ENCODE measurements at places on chromosomes 16 and 17. TPM values are rescaled to one million over a fixed set of nuclear protein-coding genes. Genes with fewer than 3 reads are reported as not detected.

- DNase-seq = no peak
Observed at GRCh38 chr16:57846078-57846697, 43.9 kb upstream of the KIFC3 start.

GRCh38 chr17:74513987-74514631, 17.2 kb downstream of the CD300LB start:
- DNase-seq = peak; percentile 60

- peak; percentile 63 for DNase-seq
Observed at GRCh38 chr16:84084570-84085270, 32.0 kb downstream of the MBTPS1 start.

- no peak for DNase-seq
Observed at GRCh38 chr16:2821487-2822157, 4.6 kb downstream of the PRSS21 start.

- no peak for DNase-seq
Observed at GRCh38 chr16:59170099-59170712, 436.1 kb upstream of the GOT2 start.

GRCh38 chr16:168424-168823, 2.6 kb downstream of the HBM start:
- no peak for DNase-seq

DNA sequence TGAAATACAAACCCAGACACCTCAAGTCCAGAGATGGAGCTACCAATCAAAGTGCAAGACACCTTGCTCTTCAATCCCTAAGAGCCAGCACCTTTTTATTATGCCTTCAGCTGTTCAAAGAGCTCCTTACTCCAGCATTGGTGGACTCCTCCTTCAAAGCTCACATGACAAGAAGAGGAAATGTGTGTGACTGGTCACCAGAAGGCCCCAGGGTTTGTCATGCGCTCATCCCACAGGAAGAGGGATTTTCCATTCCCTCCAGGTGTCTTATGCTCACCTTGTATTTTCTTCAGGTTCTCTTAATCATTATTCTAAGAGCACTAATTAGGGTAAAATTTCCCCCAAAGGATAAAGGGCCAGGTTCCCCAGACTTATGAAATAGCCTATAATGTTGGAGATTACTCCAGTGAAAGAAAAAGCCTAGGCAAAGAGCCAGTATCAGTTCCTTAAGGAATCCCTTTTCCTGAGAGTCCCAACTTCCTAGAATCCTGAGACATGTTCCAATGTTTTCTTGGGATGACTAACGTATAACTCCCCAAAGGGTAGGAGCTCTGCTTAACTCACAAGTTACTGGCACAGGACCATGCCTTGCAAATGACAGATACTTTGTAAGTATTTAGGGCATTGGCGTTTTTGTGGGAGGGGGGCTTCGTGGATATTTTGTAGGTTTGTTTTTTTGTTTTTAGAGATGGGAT, 56.9 kb upstream of the SOX9 start:
- DNase-seq = no peak

DNA sequence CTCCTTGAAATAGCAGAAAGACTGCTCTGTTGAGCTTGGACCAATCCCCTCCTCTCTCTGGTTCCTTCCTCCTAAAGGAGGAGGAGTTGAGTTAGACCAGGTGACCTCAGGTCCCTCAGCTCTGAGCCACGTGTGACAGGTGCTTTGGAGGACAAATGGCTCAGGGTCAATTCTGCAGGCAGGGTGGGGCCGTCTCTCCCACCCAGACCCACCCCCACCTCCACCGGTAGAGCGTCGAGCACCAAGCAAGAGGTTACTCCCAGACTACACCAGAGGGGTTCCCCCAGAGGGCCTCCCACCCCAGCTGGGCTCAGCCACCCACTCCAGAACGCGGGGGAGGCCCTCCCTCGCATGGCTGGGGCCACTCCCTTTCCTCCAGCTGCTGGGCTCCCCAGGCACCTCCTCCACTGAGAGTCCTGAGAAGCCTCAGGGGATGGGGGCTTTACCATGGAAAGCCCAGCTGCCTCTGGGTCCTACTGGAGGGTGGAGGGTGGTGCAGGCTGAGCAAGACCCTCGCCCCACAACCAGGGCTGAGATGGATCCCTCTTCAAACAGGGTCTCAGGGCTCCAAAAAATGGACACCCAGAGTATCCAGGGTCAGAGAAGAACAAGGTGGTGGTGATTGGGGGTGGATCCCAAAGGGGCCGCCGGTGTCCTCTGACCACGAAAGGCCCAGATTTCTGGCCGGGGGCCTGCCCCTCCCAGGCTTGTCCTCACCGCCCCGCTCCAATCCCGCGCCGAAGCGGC, 7.6 kb downstream of the MYO1C start:
- DNase-seq = peak; percentile 61

- no peak for DNase-seq
Observed at GRCh38 chr17:8018436-8018835, 16.0 kb downstream of the GUCY2D start.

GRCh38 chr16:85173146-85173980, 61.1 kb upstream of the CIBAR2 start:
- DNase-seq = no peak

- DNase-seq = no peak
Observed at GRCh38 chr17:41906465-41907184, 12.1 kb downstream of the ACLY start.

GRCh38 chr17:15255713-15256454, 9.2 kb downstream of the PMP22 start:
- DNase-seq = no peak

GRCh38 chr17:70375406-70375805, 206.1 kb downstream of the KCNJ2 start:
- DNase-seq = no peak

DNA sequence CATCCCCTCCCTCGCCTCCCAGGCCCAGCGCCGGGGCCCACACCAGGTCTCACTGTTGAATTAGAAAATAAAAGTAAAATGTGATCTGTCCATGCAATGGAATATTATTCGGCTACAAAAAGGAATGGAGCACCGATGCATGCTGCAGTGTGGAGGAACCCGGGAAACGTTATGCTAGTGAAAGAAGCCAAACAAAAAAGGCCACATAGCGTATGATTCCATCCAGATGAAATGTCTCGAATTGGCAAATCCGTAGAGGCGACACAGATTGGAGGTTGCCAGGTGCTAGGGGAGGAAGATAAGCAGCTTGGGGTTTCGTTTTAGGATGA, 972 bp upstream of the ADCY9 start:
- no peak for DNase-seq

DNA sequence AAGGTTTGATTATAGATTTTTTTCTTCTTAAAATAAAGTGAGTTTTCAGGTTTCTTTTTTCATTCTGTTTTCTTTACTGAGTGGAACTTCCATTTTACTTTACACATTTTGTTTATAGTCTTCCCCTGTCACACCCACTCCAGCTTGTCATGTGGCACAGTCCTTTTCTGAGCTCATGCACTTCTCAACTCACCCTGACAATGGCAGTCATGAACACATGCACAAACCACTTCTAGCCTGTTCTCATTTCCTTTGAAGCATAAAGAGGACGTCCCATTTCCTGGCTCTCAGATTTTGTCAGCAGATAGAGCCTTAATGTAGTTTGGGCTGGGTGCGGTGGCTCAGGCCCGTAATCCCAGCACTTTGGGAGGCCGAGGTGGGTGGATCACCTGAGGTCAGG, 168.0 kb downstream of the AHSP start:
- DNase-seq = peak; percentile 35

DNA sequence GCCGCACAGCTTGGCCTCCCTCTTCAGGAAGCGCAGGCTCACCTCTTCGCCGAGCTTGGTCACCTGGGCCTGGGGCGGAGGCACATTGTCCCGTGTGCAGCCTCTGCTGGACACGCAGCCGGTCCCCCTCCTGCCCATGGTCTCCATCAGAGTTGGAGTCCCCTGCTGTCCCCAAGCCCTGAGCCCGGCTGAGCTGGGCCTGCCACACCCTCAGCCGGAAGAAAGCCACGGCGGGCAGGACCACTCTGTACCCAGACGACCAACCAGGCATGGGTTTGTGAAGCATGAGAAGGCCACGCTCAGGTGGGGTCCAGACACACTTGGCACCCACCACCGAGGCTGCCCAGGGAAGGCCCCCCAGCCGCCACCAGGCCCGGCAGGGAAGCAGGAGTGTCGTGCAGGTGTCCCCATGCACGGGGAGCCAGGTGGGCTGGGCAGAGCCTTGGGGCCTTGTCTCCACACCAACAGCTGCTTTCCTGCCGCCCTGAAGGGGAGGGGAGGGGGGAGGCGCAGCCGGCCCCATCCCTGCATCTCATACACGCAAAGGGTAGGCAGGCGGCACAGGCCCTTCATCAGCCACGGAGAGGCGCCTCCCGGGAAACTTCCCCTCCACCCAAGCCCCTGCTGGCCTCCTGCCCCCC, 5.2 kb downstream of the CCDC154 start:
- DNase-seq = no peak

DNA sequence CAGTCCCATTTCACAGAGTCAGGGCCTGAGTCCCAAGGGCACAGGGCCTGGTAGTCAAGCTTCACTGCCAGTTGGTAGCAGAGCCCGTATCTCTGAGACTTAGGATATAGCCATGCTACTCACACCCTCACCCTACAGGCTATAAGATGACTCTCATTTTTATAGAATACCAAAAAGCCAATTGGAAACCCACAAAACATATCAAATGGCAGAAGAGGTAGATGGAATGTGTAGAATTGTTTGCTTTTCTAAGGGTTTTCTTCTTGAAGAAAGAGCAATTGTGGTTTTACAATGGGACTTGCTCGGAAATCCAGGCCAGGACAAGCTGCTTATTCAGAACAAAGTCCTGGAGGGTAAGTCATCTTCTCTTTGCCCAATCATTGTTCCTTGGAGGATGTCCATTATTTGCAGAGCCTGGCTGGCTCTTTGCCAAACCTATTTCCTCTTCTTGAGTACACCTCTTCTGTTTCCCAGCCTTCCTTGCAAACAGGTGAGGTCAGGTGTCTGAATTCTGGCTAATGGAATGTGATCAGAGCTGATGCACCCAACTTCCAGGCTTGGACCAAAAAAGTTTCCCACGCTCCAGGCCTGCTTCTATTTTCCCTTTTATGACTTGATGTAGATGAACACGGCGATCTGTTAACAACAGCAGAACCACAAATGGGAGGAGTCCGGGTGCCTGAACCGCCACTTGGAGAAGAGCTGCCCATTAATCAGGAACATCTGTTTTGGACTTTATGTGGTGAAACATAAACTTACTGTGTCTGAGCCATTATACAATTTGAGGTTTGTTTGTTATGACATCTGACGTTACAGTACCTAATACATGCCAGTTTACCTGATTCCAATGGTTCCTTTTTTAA, 16.9 kb upstream of the CCL22 start:
- no peak for DNase-seq

GRCh38 chr16:85170590-85171003, 58.3 kb upstream of the CIBAR2 start:
- DNase-seq = no peak

DNA sequence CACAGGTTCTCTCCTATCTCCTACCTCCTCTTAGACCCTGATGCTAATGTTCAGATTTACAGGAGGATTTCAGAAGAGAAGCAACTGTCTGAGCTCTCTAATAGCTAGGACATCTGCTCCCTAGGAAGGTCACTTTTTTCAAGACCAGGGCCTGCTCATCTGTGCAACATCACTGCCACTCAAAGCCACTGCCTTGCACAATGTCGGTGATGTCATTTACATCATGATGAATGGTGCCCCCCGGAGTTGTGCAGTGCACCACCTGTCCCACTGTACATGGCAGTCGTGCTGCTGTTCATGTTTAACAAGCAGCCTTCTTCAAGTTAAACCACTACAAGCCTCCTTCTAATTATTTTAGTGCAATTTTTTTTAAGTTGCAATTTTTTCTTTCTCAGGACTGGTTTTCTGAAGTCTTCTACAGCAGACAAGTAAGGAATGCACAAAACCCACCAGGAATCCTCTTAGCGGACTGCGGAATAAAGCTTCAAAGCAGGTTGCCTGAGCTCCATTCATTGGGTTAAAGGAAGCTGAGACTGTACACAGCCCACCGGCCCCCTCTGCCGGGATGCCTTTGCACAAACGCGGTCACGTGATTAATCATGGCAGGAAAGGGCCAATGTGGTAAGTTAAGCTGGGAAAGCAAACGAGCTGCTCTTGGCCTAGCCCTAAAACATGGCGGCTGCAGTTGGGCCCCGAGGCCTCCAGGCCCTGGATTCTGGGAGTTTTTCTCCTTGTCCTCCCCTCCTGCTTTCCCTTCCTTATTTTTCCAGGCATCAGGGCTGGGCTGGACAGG, 74.1 kb downstream of the MYH11 start:
- no peak for DNase-seq

Gene TNS4
- 9.0 TPM for total RNA-seq

Gene XAF1
- total RNA-seq = 302 TPM

Gene KCNJ12
- total RNA-seq = not detected

Gene TEX14
- total RNA-seq = 0.30 TPM

Gene CA7
- not detected for total RNA-seq

Gene MYADML2
- total RNA-seq = not detected

Gene SLC16A13
- 16.0 TPM for total RNA-seq

Gene NTN1
- 0.09 TPM for total RNA-seq

Gene KRTAP4-9
- total RNA-seq = not detected

Data from activated naive CD8-positive, alpha-beta T cell treated with anti-CD3 and anti-CD28 coated beads, Interleukin-2, amount 10 ng/mL, durations not matched to agents 7 days and 5 days (primary cell).